SHP77 treated with DMSO at 0.1 percent for 48 hours (cell line): ENCODE measurements at places on chromosomes 1 and 21.

DNA sequence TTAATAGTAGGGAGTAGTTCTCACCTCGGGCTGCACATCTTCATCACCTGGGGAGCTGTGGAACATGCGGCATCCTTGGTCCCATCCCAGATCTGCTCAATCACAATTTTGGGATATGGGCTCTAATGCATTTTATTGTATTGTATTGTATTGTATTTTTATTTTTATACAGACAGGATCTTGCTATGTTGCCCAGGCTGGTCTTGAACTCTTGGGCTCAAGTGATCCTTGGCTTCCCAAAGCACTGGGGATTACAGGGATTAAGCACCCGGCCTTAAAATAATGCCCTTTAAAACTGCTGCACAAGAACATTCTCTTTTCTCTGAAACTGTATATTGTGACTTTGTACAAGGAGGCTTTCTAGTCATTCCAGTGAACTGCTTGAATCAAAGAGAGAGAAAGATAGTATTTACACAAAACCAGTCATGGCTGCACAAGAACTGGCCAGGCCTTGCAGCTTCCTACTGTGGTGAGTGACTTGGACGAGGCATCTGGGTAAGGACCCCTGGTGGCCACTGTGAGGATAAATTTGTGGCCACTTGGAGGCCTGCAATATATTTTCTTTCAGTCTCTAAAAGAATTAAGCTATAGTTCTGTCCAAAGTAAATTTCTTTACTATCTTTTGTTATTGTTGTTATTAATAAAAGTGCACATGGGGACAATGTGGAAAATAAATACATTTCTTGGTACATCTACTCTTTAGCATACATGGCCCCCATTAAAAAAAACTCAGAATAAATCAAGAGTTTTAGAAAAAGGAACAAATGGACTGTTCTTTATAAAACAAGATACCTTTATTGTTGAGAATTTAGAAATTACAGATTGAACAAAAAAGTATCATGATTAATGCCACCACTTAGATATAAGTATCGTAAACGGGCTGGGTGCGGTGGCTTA, 48.0 kb downstream of the TBCE start:
- DNase-seq: peak; percentile 24

DNA sequence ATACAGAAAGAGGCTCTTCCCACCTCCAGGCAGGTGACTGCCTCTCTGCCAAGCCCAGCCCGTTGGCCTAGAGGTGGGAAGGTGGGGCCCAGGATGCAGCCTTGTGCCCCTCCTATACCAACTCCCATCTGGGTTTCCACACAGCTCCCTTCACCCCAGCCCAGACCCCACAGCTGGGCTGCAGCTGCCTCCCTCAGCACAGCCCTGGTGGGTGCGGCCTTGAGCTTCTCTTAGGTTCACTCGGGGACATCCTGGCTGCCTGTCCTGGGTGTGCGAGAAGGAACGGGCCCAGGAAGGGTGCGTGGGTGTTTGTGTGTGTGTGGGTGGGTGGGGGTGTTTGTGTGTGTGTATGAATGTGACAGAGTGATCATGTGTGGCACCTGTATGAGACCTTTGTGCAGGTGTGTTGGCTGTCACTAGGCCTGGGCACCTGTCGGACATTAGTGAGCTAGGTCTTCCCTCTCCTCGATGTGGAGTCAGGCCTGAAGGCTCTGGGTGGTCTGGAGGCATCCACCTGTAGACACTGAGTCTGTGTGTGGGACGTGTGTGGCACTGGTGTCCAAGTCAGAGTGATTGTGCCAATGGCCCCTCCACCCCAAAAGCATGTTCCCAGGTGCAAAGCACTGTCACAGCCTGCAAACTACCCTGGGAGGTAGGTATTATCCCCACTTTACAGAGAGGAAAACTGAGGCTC, 30.7 kb downstream of the FOXO6 start:
- no peak for DNase-seq

DNA sequence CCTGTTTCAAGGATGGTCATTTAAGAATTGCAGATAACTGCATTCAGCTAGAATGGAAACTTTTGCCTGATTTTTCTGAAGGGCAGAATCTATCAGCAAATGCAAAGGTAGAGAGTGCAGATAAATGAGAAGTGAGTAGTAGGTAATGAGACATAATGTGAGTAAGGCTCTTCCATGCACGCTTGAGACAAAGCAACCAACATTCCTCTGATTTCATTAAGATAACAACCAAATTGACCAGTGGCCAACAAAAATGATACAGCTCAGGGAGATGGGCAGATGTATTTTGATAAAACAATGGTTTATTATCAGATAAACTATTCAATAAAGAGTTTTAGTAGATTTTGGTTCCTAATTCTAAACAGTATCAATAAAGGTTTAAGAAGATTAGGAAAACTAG, 404.4 kb upstream of the PBX1 start:
- DNase-seq: no peak

GRCh38 chr1:6861075-6861724, 75.9 kb downstream of the CAMTA1 start:
- DNase-seq: no peak

DNA sequence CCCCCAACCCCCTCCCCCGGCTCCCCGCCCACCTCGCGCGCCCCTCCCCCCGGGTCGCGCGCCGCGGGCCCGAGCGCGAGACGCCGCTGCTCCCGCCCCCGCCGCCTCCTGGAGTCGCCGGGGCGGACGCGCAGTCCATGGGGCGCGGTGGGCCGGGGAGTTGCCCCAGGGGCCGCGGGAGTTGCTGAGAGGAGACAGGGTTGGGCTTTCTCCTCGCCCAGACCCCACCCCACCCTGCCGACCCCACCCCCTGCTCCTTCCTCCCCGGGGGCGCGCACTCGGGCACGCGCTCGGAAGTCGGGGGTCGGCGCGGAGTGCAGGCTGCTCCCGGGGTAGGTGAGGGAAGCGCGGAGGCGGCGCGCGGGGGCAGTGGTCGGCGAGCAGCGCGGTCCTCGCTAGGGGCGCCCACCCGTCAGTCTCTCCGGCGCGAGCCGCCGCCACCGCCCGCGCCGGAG, at the start of gene LAMC1:
Gene LAMC1 (plus strand): TSS at position 275 of the 455 bp plus-strand sequence. CDS start 297 bp downstream, outside the sequence.
- DNase-seq: peak; percentile 41
